Activated CD8-positive, alpha-beta memory T cell treated with anti-CD3 and anti-CD28 coated beads, Interleukin-2, amount 50 U/mL, for 4 hours (primary cell): ENCODE measurements at places on chromosomes 5 and 9.

DNA sequence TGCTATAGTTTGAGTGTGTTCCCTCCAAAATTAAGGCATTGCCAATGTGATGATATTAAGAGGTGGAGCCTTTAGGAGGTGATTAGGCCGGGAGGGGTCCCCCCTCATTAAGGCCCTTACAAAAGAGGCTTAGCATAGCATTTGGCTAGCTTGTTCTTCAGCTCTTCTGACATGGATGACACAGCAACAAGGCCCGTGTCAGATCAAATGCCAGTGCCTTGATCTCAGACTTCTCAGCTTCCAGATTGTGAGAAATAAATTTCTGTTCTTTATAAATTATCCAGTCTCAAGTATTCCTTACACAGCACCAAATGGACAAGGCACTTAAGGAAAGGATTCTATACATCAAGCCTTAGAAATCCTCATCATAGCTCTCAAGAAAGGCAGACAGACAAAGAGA lies 31.8 kb downstream of the SLC38A9 start:
- DNase-seq: no peak

DNA sequence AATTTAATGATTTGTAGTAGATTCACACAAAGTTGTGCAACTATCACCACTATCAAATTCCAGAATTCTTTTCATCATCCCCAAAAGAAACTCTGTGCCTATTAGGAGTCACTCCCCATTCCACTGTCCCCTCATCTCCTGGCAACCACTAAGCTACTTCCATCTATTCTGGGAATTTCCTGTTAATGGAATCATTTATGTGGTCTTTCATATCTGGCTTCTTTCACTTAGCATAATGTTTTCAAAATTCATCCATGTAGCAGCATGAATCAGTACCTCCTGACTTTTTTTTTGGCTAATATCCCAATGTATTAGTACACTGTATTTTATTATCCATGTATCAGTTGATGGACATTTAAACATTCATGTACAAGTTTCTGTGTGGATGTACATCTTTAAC lies 157.6 kb downstream of the TTC39B start:
- DNase-seq: no peak

GRCh38 chr5:32027717-32028458 lies 146.2 kb downstream of the GOLPH3 start:
- no peak for DNase-seq

GRCh38 chr9:134842321-134842720 lies 38.3 kb upstream of the FCN2 start:
- DNase-seq: no peak

DNA sequence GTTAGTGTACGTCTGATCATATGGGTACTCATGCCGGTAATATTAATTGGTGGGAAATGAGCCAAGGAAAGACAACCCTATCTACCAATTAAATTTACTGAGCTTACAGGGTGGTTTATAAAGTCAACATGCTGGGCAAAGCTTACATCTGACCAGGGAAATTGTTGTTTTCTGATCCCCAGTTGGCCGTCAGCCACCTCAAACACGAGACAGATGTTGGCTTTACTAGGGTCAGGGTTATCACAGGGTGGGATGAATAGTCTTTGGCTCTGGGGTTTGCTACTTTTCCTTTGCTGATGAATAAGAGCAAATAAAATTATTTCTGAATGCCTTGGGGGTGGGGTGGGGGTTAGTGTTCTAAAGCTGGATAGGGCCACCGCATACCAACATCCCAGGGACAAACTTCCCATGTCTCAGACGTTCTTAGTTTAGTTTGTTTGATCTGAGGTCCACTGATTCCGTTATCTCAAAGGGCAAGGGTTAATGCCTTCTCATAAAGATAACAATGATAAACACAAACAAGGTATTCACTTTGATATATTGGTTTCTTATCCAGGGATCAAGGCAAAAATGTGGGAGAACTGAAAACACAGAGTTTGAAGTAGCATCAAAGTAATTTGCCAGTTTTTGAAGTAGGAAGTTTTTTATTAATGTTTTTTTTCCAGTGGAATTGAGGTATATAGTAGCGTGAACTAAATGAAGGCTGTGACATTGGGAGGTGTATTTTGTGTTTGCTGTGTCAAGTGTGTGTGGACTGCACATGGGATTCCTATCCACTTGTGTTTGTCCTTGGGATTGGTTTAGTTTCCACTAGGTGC lies 109.1 kb upstream of the RPS23 start:
- no peak for DNase-seq
